ENCODE measurements at places on chromosomes 12 and 14. TPM values are rescaled to one million over a fixed set of nuclear protein-coding genes. Genes with fewer than 3 reads are reported as not detected.

DNA sequence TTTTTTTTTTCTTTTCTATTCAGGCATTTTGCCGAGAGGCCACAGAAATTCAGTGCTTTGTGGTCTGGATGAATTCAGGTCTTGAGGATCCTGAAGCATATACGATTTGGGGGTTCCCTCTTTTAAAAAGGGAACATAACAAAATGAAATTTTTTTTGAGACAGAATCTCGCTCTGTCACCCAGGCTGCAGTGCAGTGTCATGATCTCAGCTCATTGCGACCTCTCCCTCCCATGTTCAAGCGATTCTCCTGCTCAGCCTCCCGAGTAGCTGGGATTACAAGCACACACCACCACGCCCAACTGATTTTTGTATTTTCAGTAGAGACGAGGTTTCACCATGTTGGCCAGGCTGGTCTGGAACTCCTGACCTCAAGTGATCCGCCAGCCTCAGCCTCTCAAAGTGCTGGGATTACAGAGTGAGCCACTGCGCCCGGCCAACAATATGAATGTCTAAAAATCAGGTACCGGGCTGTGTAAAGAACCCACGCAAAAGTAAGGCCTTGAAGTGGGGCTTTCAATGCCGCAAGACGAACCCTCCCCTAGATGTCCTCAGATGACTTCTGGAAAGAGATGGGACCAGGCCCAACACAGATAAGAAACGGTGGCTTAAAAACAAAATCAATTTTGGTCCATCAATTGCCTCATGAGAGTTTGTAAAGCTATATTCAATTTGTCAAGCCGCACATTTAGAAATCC lies 30.0 kb downstream of the TESC start:
- no peak for DNase-seq

- no peak for DNase-seq
These were observed 326.8 kb downstream of the CCER1 start for GRCh38 chr12:90628213-90628612.

GRCh38 chr12:95037906-95038305 lies 34.4 kb upstream of the NDUFA12 start:
- DNase-seq, result no peak

GRCh38 chr14:74765721-74766120 lies 2.6 kb downstream of the YLPM1 start:
- DNase-seq, result no peak

- DNase-seq, result no peak
These were observed 609.0 kb upstream of the STXBP6 start for GRCh38 chr14:25658988-25659387.

GRCh38 chr12:50203691-50204090 lies 36.5 kb upstream of the CERS5 start:
- no peak for DNase-seq

DNA sequence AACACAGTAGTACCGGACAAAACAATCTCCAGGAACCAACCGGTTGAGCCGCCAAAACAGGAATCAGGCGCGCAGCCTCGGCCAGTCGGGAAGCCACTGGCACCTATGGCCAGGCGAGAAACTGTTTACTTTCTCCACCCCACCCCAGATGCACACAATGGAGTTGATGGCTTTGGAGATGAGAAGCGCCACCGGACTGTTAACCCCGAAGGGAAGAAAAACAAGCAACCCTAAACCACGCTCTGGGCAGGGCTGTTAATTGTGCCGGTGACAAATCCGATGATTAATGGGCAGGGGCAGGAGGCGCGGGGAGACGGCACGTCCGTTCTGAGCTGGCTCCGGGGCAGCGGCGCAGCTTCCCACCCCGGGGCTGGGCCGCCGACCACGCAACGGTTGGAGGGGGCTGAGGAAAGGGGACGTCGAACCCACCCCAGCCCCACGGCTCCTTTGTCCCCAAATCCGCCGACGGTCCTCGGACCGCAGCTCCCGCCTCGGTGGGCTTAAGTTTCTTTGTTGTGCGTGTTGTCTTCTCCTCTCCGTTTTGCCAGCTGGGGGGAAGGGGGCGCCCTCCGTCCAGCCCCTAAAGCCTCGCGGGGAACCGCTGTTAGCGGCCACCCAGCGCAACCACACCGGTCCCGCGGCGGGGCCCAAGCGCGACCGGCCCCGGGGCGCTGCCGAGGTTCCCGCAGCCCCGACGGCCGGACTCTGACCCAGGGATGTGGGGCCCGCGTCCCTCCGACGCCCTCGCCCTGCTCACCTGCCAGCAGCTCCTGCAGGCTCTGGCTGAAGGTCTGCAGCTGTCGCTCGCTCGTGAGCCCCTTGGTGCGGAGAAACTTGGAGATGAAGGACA lies 790 bp downstream of the BTG1 start:
- DNase-seq, result peak; percentile 67

DNA sequence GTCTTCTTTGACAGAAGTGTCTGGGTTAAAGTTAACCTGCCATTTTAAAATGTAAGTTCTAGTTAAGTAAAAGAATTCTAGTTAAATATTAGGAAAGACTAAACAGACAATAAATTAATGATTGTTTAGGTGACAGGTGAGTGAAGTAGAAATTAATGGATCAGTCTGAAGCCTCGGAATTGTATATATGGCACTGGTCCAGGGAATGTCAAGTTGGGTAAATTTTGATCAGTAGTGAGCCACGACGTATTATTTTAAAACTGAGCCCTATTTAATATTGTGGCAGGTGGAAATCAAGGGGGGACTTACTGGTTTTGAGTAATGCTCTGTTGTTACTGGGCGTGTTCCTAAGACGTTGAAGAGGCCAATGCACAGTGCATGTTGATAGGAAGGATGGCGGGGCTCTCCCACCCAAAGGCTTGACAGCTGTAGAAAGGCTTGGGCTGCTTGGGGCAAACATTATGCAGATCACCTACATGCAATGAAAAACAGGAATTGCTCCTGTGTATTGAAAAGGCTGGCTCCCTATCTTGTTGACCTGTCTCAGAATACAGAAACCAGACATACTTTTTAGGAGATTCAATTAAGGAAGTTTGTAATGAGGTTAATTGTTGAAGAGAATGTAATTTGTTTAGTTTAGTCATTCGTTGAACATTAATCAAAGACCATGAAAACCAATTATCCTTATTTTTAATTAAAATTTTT lies 5.9 kb upstream of the PPFIBP1 start:
- no peak for DNase-seq

DNA sequence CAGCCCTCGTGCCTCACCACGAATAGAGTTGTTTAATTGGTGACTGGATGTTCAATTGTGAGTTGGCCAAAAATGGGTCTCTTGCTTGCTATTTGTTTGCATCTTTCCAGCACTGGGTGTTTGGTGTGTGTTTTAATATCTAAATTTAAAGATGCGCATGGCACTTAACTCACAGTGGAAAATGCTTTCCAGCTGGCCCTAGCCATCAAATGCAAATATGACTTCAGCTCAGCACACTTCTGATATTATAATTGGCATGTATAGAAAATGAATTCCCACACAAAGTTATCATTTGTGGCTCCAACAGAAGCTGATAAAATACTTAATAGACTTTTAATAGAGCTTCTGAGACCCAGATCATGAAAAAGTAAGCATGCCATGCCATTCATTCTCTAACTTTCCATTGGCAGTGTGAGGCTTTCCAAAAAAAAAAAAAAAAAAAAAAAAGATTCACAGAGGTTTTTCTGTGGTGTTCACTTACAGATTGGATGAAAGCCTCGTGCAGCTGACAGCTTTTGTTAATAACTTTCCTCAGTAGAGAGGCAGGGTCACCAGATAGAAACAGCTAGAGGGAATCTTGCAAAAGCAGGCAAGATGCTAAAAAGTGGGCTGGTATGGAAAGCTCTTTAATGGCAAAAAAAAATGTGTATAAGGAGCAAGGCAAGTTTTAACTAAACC lies 425.2 kb downstream of the GALC start:
- DNase-seq, result no peak

GRCh38 chr12:25924491-25925001 lies 33.9 kb upstream of the RASSF8 start:
- no peak for DNase-seq

GRCh38 chr14:98906123-98906995 lies 365.6 kb downstream of the BCL11B start:
- DNase-seq, result no peak

DNA sequence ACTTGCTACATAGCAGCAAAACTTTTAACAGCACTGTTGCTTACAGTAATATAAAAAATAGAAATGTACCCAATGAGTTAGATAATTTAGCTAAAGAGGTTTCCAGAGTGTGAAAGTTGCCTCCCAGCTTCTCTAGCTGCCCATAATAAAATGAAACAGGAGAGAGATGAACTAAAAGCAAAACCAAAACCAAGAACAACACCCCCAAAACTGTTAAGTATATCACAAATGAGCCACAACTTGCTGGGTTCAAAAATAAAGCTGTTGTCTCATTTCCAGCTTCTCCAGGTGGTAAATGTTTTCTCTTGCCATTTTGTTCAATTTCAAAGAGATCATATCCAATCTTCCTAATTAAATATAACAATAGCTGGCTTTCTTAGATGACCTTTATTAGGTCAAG lies 614.0 kb downstream of the ETNK1 start:
- no peak for DNase-seq

DNA sequence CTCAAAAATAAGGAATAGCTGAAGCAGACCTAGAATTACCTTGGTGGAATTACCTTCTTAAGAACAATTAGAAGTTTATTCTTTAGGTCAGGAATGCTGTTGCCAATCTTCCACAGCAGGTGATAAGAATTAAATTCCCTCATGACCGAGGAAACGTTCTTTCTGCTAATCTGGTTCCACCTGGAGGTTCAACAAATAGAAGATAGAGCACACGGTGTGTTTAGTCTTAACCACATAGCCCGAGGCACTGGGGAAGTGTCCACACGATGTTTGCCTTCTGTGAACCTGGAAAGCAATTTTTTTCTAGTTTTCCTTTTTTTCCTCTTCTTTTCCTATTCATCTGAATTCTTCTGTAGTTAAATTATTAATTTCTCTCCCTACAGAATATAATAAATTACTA lies 906.9 kb downstream of the NRXN3 start:
- DNase-seq, result no peak

DNA sequence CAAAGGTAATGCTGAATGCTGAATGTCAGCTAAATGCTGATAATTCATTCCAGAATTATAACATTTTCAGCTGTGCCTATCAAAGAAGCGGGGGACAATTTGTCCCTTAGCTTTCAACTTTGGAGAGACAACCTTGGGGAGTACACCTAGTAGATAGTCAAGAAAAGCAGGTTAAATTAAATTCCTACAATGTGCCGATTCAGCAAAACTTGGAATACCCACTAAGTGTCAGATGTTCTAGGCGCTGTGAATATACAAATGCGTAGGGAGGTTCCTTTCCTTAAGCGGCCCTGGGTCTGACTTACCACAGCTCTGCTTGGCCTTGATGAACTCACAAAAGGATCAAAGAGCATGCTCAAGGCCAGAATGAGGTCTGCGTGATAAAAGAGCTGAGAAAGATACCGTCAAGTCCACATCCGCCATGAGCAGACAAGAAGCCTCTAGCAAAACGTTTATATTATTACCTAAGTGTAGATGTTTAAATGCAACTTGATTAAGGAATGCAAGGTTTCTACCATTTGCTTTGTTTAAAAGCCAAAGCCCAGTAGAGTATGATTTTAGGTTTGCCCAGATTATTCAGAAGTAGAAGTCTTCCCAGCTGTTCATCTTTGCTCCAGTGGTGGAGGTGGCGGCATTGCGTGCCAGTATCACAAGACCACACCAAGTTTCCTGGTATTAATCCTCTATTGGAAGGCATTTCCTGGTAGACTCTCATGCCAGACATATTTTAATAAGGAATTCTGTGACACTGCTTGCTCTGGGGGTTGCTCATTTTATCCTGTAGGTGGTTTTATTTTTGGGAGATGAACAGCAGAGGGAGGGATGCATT lies 368.6 kb downstream of the DPF3 start:
- DNase-seq, result no peak

DNA sequence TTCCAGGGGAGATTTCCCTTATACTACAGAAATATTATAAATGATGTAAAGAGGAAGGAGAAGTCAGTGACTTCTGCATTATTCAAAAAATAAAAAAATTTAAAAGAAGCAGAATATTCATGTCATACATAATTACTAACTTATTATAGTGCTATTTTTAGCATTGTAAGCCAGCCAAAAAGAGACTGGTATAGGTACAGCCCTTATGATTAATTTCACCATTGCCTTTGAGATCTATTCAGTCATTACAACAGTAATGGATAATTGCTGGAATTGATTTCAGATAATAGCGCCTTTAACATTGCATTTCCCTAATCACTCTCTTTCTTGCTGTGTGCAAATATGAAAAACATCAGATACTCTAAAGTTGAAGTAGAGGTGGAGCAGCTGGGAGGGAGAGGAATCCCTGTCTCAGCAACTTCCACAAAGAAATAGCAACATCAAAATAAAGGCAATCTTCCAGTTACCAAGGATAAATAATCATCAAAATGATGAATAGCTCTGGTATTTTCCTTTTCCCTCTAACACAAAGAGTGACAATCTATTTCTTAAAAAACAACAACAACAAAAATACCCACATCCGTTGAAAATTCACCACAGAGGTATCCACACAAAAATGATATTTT lies 71.8 kb upstream of the OVCH1 start:
- no peak for DNase-seq

GRCh38 chr12:52243259-52243855 lies 10.3 kb downstream of the KRT7 start:
- no peak for DNase-seq

PIWIL1 gene
- polyA plus RNA-seq, result not detected

AHNAK2 gene
- not detected for polyA plus RNA-seq

KLRB1 gene
- 0.53 TPM for polyA plus RNA-seq

PTHLH gene
- not detected for polyA plus RNA-seq

CACNA1C gene
- 0.03 TPM for polyA plus RNA-seq

SIX1 gene
- polyA plus RNA-seq, result 0.16 TPM

All from B cell (primary cell).